MG63 (cell line): ENCODE measurements at places on chromosomes 2 and 18. TPM values are rescaled to one million over a fixed set of nuclear protein-coding genes. Genes with fewer than 3 reads are reported as not detected.

Gene STAT4
- total RNA-seq = 1.1 and 2.5 TPM in 2 replicates

Gene DES
- total RNA-seq = 3.8 and 22.6 TPM in 2 replicates

Gene TM4SF20
- not detected in 2 replicates for total RNA-seq

Gene NT5DC4
- total RNA-seq = not detected in 2 replicates

Gene SOX11
- total RNA-seq = 2.8 and 3.8 TPM in 2 replicates

Gene ALK
- not detected in 2 replicates for total RNA-seq

GRCh38 chr2:239224199-239224570 lies 176.6 kb downstream of the HDAC4 start:
- no peak for DNase-seq

- no peak for DNase-seq
These were observed 109.6 kb downstream of the TAF4B start for GRCh38 chr18:26335571-26336487.

GRCh38 chr2:219252084-219252483 lies 959 bp upstream of the TUBA4B start:
- no peak for DNase-seq

GRCh38 chr2:25381502-25381901 lies 39.8 kb upstream of the DNMT3A start:
- DNase-seq = no peak
